Right renal cortex interstitium (tissue), 3 donors: ENCODE measurements at places on chromosomes 7 and 10.

GRCh38 chr7:129875745-129876411, 76.9 kb downstream of the UBE2H start:
- no peak for DNase-seq

- no peak for DNase-seq
Measured at GRCh38 chr7:19969859-19970493, 196.6 kb upstream of the TMEM196 start.

DNA sequence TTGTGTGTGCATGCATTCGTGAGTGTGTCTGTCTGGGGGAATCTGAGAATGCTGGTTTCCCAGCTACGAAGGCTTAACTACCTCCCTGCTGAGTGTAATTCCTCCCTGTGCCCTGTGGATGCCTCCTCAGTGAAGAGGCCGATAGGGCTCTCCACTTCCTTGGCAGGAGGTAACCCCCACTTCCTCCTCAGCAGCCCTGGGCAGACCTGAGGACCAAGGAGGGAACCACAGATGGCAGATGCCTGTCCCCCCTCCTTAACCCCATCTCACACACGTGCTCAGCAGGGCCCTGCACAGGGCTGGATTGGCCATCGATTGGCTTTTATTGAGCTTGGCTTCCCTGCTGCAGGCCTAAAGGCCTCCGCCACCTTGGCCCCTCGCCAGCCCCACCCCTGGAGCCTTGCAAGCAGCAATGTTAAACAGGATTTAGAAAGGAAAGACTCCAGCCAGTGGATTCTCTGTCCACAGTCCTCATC, 45.6 kb upstream of the LRRC4 start:
- no peak for DNase-seq

GRCh38 chr10:106981452-106982075, 182.9 kb downstream of the SORCS1 start:
- DNase-seq: no peak

- DNase-seq: no peak
Measured at GRCh38 chr10:24737001-24737400, 13.3 kb upstream of the ARHGAP21 start.

- no peak for DNase-seq
Measured at GRCh38 chr7:138796038-138796615, 1.7 kb upstream of the TMEM213 start.

- no peak for DNase-seq
Measured at GRCh38 chr7:69849268-69849667, 251.0 kb downstream of the AUTS2 start.
